Left hindlimb (tissue), 1 donor: ENCODE measurements at places on chromosomes 11 and 22.

DNA sequence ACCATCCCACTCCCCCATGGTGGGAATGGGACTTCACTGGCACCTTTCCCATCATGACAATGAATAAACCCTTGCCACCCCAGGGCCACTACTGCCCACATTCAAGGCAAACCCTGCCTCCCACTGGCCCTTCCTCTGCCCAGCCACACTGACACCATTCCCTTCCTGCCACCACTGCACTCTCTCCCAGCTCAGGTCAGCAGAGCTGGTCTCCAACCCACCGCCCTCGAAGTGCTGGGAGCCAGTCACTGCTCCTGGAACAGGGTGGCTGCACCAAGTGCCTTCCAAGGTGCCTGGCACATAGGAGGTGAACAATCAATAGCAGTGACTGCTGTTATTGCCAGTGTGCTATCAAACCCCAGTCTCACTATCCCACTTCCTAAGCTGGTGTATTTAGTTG is 27.1 kb downstream of the PRDM10 start:
- no peak for DNase-seq

DNA sequence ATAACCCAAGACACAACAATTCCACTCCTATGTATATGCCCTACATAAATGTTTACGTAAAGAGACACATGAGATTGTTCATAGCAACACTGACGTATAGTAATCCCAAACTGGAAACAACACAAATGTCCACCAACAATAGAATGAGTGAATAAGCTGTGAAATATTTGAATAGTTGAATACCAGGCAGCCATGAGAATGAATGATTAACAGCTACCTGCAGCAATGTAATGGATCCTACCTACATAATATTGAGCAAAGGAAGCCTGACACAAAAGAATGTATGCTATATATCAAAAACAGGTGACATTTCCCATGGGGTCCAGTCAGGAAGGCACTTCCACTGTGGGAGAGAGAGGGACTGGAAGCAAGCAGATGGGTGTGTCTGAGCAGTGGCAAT is 92.8 kb upstream of the LINC01488 start:
- DNase-seq: no peak

DNA sequence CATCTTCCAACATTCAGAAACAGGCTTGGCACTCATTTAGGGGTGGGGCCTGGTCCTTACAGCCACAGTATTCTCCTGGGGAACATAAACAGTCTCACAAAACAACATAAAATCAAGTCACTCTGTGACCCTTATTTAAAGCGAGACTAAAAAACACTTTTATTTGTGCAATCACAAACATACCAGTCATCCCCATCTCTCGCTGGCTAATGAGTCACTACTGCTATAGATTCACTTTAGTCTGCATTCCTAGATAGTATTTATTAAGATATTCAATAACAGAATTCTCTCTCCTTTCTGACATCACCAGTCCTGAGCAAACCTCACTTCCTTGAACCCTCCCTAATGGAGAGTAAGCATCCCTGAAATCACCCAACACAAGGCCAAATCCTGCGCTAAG is 68.0 kb downstream of the ZBTB44 start:
- DNase-seq: no peak

- DNase-seq: no peak
Observed at GRCh38 chr11:107504981-107505380, 47.4 kb upstream of the CWF19L2 start.

GRCh38 chr11:47986742-47987141 is 6.4 kb downstream of the PTPRJ start:
- no peak for DNase-seq

DNA sequence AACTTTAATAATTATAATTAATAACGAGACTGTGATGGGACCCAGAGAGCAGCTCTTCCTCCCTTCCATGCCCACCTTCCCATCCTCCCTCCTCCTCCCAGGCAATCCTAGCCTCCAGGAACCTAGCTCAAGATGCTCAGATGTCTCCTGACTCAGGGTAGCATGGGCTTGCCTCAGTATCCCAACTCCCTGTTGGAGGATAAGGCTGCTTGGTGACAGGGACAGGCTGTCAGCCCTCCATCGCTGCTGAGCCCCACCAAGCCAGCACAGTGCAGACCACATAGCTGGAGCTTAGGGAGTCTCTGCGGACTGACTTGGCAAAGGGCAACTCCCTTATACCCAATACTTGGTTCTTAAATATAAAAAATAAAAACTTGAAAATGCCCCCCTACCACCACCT is 11.5 kb downstream of the MYH9 start:
- DNase-seq: no peak

DNA sequence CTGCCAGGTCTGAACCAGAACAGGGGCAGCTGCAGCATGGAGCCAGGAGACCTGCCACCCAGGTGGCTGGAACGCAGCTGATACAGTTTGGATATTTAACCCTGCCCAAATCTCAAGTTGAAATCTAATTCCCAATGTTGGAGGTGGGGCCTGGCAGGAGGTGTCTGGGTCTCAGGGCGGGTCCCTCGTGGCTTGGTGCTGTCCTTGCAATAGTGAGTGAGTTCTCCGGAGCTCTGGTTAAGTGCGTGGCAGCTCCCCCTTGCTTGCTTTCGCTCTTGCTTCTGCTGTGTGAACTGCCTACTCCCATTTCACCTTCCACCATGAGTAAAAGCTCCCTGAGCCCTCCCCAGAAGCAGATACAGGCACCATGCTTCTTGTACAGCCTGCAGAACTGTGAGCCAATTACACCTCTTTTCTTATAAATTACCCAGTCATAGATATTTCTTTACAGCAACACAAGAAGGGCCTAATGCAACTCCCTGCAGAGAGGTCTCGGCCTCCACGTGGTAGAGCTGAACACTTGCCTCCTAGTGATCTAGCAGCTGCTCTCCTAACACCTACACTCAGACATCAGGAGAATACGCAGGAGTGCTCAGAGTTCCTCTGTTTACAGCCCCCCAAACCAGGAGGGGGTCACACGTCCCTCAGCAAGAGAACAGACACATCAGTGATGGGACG is 203.7 kb downstream of the CTTN start:
- peak; percentile 8 for DNase-seq

- peak; percentile 44 for DNase-seq
Observed at GRCh38 chr11:118705111-118705741, 25.8 kb upstream of the TREH start.

- no peak for DNase-seq
Observed at GRCh38 chr22:32200752-32201151, 4.1 kb downstream of the RFPL2 start.

DNA sequence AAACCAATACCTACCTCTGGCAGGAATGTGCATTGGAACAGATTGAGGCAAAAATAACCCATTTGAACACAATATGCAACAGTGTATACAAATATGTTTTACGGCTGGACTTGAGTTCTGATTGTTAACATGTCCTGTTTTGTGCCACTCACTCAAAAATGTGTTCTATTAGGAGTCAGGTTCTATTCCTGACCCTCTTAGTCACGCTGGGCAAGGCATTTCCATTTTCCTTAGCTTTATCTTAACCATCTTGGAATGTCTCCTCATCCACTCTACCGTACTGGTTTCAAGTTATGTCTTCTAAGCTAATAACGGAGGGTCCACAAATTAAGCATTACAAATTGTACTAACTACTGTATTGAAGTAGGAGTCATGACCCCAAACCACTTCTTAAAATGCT is 78.6 kb downstream of the MAML2 start:
- no peak for DNase-seq

DNA sequence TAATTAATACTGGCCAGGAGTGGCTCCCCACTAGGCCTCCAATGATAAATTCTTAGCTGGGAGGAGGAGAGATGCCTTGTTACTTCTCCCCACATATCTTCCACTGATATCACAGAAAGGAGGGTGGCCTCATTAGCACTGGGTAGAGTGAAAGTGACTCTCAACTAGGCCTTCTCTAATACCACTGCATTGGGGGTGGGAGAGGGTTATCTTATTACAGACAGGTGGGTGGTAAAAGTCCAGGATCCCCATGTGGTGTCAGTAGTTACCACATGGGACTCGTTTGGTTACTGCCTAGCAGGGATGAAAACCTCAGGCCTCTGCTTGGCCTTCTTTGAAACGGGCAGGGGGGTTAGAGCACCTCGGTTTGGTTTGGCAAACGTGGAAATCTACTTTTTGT is 167.3 kb downstream of the UVRAG start:
- no peak for DNase-seq

DNA sequence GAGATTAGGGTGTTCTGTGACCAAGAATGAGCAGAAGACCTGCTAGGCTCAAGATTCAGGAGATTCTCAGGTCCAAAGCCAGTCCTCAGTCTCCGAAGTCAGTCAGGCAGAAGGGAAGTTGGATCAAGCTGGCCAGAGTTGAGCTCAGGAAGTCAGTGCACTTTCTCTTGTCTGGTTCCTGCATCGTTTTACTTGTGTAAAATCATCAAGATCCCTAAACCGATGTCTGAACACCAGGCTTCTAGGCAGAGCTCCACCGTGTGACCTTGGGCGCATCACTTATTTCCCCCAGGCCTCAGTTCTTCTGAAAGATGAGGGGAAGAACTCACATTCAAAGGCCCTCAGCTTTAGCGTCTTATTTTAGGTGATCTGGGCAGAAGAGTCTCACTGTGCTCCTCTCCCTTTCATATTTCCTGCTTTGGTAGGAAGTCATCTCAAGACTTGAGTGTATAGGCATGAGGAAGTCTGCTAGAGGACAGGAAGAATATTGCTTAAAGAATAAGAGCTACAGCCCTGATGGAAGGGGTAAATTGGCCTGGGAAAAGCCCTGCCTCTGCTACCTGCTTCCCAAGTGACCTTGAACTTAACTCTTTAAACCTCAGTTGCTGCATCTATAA is 20.2 kb downstream of the NF2 start:
- DNase-seq: no peak

DNA sequence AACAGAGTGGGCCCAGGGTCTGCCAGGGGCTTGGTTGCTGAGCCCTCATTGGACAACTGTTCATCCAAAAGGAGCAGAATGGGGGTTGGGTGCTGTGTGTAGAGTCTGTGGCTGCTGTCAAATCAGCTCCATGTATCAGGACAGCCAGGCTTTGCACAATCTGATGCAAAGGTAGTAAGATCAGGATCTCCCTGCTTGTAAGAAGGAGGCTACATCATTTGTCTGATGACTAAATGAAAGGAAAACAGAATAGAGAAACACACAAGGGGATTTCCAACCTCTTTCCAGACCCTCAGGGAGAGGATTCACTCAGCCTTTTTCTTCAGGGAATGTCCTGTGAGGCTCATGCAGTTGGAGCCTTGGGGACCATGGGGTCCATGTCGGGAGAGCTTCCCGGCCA is 7.2 kb downstream of the MICAL2 start:
- DNase-seq: no peak

- no peak for DNase-seq
Observed at GRCh38 chr11:41866525-41866924, 407.1 kb upstream of the LRRC4C start.

DNA sequence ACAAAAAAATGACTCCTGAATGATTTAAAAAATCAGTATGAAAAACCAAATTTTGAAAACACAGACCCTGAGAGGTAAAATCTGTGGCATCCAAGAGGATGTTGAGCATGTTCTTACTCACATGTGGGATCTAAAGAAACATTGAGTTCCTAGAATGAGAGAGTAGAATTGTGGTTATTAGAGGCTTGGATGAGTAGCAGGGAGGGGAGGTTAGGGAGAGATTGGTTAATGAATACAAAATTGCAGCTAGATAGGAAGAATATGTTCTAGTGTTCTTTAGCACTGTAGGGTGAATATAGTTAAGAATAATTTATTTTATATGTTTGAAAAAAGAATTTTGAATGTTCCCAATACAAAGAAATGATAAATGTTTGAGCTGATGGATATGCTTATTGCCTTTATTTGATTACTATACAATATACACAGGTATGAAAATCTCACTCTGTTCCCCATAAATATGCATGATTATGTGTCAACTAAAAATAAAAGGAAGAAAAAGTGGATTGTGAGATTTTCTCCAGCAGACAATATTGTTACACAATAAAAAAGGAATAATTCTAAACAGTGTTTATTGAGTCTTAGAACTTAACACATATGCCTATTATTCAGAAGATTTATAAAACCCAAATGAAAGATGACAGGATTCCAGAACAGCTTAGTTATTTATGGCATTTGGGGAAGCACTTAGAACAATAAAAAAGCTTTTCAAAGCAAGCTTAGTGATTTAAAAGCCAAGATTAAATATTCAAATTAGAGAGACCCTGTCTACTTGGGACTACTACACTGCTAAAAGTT is 28.7 kb downstream of the MS4A2 start:
- DNase-seq: no peak

- DNase-seq: no peak
Observed at GRCh38 chr22:21921729-21922128, 30.9 kb downstream of the PPM1F start.

DNA sequence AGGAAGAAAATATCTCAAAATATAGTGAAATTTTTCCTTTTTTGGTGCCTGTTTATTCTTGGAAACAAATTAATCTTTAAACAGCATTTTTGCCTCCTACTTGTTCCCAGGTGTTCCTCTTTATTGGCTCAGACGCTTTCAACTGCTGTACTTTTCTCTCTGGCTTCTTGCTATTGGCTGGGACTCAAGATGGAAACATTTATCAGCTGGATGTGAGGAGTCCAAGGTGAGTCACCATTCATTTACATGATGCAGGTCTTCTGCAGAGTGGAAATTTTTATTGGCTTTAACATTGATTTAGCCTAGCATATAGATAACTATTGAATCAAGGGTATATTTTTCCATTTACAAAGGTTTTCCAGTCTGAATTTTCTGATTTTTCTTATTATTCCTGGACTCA is 34.4 kb upstream of the DNAJB13 start:
- DNase-seq: no peak

GRCh38 chr11:44143987-44144909 is 48.8 kb downstream of the EXT2 start:
- DNase-seq: no peak

DNA sequence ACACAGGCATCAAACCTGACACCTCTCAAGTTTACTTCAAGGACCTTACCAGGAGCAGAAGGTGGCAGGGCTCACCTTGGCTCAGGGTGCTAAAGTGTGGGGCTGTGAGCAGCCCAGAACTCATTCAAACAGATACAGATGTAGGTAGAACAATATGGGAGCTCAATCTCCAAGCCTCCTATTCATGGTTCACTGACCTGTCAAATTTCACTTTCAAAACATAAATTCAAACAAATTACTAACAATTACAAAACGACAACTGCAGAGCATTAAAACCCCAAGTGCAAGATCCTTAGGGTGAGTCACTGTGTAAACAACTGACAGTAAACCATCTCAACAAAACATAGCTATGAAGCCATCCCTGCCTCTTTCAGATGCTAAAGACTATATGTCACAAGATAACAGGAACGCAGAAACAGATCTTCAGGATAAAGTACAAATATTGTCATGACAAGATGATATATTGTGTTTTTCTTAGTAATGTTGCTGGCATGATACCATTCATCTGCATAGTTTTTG is 303.5 kb upstream of the ANO3 start:
- no peak for DNase-seq

- DNase-seq: no peak
Observed at GRCh38 chr11:10498022-10498400, 42.9 kb downstream of the AMPD3 start.

DNA sequence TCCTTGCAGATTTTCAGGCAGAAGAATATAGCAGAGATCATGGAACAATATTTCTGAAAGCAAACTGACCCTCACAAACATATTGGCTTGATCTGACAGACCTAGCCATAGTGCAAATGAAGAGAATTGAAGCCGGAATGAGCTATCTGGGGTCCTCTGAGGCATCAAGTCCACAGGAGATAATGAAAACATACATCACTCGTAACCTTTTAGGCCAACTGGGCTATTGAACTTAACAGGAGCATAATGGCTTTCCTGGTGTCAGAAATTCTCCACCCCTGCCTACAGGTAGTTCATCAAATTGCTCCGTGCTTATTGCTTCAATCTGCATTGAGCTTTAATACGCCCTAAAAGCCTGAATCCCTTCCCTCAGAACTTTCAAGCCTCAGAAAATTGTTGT is 1414.6 kb upstream of the TENM4 start:
- DNase-seq: no peak

- DNase-seq: no peak
Observed at GRCh38 chr11:61972112-61972671, 4.8 kb upstream of the FTH1 start.
